ENCODE measurements at places on chromosomes 2 and 18. TPM values are rescaled to one million over a fixed set of nuclear protein-coding genes. Genes with fewer than 3 reads are reported as not detected.

Gene POTEC
- polyA plus RNA-seq = not detected

DNA sequence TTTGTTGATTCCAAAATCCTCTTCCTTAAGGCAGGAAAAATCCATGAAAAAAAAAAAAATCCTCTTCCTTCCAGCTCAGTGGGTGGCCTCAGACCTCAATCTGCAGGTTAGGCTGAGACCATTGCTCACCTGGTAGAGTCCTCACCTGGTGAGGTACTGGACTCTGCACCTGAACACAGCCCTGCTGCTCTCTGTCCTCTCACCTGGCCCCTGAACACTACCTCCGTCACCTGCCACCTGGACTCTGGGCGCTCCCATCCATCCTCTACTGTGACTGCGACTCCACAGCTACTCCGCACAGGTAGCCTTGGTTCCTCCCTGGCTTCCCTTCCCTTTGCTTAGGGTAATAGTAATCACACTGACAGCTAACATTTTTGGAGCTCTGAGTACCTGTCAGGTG, 22.1 kb downstream of the TYMS start:
- no peak for DNase-seq

DNA sequence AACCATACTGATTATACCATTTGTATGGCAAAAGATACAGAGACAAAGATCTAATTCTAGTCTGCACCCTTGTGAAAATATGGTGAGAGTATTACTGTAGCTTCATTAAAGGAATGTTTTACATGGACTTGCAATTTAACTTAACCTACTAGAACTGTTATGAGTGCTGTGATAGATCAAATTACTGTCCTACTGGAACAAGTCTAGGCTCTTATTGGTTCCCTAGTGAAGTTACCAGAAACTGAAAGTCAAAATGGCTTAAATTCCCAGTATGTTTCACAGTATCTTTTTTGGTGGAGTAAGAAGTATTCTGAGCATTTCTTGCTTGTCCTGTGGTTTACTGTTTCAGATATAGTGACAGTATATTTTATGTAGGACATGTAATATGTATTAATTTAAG, 3.8 kb upstream of the TBR1 start:
- no peak for DNase-seq

Gene MTLN
- 25.8 TPM for polyA plus RNA-seq

Gene PLB1
- polyA plus RNA-seq = 1.5 TPM
